Stimulated activated CD8-positive, alpha-beta memory T cell treated with anti-CD3 and anti-CD28 coated beads, Interleukin-4, amount 100 ng/mL, for 1 hour (primary cell): ENCODE measurements at places on chromosomes 13 and 19.

- no peak for DNase-seq
Observed at GRCh38 chr19:33724721-33725060, 72.0 kb upstream of the KCTD15 start.

DNA sequence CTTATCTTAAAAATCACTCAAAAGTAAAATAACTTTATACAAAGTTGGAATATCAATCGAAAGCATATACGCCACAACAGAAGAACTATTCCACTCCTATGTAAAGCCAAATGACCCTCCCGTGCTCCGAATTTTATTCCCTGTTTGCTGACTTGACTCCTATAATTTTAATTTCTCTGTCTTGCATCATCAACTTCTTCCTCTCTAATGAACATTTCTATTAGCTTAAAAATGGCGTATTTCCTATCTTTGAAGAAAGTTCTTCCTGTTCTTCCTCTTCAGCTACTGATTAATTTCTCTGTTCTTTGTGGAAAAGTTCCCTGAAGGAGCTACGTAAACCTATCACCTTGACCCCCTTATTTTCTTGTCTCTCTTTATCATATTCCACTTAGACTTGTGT, 389.3 kb downstream of the LMO7 start:
- no peak for DNase-seq

DNA sequence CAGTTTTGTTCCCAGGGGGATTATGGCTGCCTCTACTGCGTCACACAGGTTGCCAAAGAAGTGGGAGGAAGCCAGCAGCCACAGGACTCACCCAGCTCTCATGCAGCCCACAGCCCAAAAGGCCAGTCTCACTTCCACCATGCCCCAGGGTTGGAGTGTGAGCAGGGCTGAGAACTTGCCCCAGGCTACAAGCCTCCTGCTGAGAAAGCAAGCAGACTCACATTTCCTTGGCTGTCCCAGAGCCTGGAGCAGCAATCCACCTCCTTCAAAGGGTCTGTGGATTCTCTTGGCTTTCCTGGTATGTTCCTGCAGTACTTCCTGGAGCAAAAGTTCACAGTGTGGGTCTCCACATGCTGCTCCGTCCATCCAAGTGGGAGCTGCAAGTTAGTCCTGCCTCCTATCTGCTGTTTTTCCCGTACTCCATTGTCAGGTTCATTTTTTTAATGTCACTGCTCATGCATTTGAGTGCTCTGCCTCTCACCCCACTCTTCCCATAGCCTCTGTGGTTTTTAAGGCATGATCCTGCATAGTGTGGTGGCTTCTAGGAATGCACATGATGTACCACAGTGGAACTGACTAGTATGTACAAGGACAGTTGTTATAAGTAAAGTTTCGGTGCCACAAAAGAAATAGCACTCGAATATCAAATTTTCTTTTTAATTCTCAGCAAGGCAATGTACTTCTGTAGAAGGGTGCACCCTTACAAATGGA, 56.2 kb upstream of the ARHGEF7 start:
- no peak for DNase-seq

- no peak for DNase-seq
Observed at GRCh38 chr13:27853861-27854260, 61.6 kb downstream of the GSX1 start.

DNA sequence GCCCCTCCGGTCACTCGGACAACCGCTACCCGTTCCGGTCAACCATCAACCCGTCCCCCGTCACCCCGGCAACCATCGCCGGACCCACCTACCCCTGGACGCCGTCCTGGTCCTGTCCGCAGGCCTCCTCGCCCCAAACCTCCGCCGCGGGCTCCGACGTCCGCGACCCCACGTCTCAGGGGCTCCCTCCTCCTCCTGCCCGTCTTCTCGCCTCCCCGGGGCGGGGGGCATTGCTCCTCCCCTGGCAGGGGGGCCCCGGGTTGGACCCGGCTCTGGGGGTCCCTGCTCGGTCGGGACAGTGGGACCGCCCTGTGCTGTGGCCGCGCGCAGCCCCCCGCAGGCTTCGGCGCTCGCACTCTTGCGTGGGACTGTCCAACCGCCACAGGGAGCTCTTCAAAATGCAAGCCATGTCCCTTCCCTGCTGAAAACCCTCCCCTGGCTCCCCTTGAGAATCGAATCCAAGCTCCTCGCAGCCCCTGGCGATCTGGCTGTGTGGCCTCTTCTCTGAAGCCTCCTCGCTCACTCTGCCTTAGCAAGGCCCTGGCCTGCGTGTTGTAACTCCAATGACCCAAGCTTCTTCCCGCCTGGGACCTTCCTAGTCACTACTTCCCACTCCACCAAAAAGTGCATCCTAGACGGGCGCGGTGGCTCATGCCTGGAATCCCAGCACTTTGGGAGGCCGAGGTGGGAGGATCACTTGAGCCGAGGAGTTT, 8.4 kb downstream of the EPHX3 start:
- DNase-seq = no peak

DNA sequence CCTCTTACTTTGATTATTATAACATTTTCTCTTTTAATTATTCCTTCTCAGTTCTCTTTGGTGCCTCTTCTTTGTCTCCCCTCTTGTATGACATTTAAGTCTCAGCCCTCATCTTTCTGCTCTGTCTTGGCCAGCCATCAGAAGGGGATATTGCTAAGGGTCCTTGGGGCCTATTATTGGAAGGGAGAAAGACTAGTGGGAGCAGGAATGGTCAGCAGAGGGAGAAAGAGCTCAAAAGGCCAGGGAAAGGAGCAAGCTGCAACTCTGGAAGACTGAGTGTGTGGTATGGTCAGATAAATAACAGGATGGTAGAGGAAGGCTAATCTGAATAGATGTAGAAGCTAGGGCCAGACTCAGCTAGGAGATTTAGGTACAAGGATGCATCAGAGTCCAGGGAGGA, 336.9 kb downstream of the TDRD3 start:
- no peak for DNase-seq

GRCh38 chr13:29472332-29472961, 123.0 kb downstream of the SLC7A1 start:
- peak; percentile 8 for DNase-seq

DNA sequence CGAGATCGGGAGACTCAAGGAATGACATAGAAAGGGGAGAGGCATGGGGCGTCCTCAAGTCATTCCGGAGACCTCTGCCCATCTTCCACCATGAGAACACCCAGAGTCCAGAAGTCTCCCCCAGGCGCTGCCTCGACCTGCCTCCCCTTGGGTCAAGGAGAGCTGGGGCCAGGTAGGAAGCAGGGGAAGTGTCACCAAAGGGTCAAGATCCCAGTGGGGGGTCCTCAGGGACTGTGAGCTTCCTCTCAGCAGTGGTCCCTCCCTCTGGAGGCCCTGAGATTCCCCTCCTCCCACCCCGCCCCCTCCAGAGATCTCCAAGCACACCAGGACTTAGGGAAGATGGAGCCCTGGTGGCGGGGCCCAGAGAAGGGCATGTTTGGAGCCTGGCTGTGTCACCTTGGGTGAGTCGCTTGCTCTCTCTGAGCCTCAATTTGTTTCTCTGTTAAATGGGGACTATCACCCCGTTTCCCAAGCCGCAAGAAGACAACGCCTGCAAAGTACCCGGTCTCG, 919 bp downstream of the DACT3 start:
- no peak for DNase-seq

DNA sequence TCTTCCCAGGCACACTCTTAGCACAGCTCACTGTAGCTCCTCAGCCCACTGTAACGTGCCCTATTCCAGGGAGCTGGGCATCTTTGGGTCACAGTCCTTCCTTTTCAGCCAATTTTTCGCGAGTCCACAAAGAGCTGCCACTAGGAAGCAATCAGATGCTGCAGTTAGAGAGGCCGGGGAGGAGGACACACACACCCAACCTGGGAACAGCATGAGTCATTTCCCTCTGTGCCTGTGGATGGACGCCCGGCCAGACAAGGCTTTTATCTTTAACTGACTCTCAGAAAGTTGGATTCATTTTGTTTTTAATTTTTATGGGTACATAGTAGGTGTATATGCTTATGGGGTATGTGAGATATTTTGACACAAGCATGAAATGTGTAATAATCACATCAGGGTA, 918.6 kb downstream of the UQCRFS1 start:
- DNase-seq = no peak

DNA sequence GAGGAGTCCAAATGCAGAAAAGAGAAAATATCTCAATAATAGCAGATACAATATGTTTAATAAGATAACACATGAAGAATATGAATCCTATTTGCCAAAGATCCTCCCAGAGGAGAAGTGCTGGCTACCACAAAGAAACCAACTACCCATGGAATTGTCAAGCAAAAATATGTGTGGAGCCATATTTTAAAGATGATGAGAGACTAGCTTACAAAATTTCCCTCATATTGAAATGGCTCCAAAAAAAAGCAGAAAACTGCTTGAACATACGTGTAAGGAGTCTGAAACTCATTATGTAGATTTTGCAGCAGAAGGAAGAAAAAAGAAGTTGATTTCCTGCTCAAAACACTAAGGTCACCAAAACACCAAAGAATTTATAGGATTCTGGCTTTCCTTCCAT, 94.2 kb downstream of the USP12 start:
- DNase-seq = no peak

DNA sequence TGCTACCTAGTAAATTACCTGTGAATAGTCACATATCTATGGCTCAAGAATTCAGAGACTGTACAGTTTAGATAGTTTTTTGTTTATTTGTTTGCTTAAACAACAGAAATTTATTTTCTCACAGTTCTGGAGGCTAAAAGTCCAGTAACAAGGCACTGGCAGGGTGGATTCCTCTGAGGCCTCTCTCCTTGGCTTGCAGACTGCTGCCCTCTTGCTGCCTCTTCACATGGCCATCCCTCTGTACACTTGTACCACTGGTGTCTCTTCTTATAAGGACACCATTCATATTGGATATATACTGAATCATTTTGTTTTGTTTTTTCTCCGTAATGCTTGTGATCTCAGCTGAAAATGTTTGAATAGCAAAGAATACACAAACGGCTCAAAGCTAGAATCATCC, 56.4 kb upstream of the MIR17HG start:
- no peak for DNase-seq

DNA sequence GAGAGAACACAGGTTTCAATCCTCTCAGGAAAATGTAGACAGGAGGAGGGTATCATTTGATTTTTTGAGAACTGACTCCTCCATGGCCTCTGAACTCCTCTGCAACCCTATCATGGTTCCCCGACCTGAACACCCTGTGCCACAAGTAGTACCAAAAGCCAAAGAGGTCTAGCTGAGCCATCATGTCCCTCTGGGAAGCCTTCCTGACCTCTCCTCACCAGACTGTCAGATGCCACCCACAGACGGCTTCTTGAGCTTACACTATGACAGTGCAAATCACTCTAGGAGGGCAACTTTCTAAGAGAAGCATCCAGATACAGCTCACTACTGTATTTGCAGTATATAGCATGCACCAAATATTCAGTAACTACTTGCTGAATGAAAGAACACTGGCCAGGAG, 3.7 kb downstream of the HNRNPL start:
- no peak for DNase-seq

- no peak for DNase-seq
Observed at GRCh38 chr13:34108410-34108809, 290.5 kb downstream of the RFC3 start.

DNA sequence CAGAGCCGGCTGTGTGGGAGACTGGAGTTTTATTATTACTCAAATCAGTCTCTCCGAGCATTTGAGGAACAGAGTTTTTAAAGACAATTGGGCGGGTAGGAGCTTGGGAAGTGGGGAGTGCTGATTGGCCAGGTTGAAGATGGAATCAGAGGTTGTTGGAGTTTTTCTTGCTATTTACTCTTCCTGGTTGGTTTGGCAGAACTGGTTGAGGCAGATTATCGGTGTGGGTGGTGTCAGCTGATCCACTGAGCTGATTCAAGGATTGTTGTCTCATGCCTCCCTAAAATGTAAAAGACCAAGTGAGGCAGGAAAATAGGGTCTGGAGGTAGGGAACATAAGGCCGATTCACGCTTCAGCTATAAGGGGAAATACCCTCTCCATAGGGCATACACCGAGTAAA, 1.3 kb upstream of the TDRD12 start:
- no peak for DNase-seq

DNA sequence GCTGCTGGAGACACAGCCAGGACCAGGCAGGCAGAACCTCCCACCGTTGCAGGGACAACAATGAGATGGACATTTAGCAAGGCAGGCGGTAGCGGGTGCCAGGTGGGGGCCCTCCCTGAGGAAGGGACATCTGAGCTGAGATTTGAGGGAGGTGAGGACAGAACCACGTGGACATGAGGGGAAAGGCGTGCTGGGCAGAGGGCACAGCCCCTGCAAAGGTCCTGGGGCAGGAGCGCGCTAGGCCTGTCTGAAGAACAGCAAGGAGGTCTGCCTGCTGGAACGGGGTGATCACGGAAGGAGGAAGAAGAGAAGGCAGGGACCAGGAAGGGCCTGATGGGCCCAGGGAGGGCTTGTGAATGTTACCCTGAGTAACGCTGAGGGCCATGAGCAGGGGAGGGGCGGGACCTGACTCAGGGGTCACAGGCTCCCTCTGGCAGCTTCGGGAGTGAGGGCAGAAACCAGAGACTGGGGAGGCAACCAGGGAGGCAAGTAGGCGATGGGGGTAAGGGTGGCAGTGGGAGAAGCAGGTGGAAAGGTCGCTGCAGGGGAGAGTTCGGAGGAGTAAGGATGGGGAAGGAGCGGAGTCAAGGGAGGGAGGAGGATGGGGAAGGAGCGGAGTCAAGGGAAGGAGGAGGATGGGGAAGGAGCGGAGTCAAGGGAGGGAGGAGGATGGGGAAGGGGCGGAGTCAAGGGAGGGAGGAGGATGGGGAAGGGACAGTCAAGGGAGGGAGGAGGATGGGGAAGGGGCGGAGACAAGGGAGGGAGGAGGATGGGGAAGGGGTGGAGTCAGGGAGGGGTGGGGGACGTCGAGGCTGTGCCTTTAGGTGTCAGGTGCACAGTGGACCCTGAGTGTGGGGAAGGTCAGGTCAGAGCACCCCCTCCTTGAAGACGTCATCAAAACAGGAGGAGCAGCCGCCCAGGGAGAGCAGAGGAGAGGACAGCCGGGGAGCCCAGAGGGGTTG, 15.7 kb upstream of the B3GNT3 start:
- DNase-seq = no peak

DNA sequence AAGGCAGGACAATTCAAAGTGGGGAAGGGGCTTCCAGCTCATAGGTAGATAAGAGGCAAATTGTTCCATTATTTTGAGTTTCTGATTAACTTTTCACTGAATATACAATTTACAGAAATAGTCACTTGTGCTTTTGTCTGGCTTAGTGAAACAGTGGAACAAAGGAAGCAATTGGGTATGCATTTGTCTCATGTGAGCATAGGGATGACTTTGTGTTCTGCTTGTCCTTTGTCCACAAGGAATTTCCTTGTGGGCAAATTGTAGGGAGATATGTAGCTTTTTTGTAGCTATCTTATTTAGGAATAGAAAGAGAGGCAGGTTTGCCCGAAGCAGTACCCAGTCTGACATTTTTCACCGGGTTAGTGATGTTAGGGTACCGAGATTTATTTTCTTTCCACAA, 1224.8 kb downstream of the SLITRK1 start:
- no peak for DNase-seq

DNA sequence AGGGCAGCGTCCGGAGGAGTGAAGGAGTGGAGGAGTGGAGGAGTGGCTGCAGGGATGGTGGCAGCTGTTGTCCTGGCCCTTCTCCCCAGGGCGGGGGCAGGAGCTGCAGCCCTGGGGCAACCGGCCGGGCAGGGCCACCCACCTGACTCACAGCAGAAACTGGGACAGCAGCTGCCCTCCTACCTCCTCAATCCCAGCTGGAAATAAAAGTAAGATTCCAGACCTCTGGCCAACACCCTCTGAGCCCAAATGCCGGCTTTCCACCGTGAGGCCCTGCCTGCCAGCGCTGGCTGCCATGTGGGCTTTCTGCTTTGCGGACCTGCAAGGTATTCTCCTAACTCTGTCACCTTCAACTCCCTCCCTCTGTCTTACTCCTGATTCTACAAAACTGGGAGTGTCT, 3.3 kb upstream of the CLPP start:
- no peak for DNase-seq

- no peak for DNase-seq
Observed at GRCh38 chr13:38008636-38009035, 139.1 kb upstream of the TRPC4 start.
